T-helper 22 cell (primary cell): ENCODE measurements at places on chromosomes 1 and 21.

GRCh38 chr1:34851431-34852105 lies 8.0 kb downstream of the SMIM12 start:
- no peak for DNase-seq

GRCh38 chr1:3016641-3017439 lies 4.4 kb upstream of the ACTRT2 start:
- DNase-seq = no peak

DNA sequence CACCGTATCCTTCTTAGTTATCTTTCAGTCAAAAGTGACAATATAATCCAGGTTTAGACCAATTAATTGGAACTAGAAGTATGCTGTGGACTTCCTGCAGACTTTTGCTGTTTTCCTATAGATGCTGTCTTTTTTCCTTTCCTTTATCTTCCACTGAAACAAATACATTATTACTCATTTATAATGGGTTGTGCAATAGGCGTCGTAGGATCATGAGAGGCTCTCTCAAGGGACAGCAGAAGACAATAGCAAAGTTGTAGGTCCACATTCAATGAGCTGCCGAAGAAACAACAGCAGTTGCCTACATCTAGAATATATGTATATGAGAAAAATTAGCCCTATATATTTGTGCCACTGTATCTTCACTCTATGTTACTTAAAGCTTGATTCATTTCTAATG lies 371.6 kb downstream of the AMY1C start:
- DNase-seq = no peak

DNA sequence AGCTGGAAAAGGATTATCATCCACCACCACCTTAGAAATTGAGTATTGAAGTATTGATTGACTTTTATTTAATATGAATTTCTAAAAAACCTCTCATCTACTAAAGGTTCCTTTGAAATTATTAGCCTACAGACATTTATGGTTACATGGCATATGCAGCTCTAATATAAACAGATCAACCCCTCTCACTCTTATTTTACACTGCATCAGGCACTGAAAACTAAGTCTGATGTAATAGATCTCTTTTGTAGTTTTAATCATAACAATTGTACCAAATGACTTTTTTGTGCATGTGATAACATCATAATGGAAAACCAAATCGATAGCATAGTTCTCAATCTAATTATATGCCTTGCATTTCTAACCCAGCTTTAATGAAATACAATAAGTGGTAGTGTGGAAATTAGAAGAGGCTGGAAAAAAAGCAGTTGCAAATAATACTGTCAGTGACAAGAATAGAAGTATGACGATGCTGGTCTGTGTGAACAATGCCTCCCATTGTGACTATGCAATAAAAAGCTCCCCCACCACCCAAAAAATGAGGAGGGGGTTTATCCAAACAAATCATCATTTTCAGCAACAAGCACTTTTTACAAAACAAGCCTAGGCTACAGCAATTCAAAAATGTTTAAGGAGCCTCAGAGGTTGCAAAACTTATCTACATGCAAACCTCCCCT lies 426.5 kb upstream of the NFIA start:
- no peak for DNase-seq

GRCh38 chr1:173914366-173914871 lies 2.7 kb downstream of the SERPINC1 start:
- DNase-seq = no peak

DNA sequence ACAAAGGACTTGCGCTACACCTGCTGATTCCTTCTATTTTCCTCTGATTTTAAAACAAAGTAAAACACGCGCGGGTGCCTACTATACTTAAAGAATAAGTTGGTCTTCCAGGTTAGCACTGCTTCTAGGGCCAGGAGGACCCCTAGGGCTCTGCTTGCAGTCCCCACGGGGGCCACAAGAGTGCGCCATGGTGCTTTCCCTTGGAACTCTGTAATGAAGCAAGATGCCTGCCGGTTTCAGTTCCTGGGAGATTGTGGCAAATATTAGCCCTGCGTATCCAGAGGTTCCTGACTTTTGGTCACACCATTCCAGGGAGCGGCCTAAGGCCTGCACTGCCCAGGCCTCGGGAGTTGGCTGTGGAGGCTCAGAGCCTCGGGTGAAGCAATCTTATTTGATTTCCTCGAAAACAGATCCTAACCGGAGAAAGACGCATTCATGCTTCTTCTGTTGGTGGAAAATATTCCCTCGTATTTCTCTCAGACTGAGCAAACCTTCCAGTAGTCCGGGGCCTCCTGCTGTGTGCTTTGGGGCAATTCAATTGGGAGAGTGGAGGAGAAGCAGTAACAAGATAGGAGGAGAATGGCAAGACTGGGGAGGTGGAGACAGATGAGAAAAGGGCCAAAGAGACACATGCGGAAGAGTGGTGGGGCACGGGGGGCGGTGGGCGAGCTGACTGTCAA lies 25.3 kb downstream of the ADAM30 start:
- no peak for DNase-seq

DNA sequence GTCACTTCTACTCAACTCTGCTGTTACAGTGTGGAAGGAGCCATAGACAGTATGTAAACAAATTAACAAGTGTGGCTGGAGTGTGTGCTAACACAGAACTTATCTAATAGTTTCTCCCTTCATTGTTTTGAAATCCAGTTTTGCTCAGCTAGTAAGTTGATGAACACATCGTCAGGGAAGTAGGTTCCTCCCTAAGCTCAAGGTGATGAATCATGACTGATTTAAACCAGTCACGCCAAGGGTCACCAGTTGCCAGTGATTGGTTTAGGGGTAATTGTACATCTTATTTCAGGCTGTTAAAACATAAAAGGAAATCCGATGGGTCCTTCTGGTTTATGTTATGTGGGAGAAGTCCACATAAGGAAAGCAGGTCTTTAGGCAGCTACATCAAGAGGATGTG lies 97.0 kb upstream of the CHODL start:
- no peak for DNase-seq

GRCh38 chr21:7947422-7947821 lies 2574.0 kb upstream of the TPTE start:
- DNase-seq = no peak

DNA sequence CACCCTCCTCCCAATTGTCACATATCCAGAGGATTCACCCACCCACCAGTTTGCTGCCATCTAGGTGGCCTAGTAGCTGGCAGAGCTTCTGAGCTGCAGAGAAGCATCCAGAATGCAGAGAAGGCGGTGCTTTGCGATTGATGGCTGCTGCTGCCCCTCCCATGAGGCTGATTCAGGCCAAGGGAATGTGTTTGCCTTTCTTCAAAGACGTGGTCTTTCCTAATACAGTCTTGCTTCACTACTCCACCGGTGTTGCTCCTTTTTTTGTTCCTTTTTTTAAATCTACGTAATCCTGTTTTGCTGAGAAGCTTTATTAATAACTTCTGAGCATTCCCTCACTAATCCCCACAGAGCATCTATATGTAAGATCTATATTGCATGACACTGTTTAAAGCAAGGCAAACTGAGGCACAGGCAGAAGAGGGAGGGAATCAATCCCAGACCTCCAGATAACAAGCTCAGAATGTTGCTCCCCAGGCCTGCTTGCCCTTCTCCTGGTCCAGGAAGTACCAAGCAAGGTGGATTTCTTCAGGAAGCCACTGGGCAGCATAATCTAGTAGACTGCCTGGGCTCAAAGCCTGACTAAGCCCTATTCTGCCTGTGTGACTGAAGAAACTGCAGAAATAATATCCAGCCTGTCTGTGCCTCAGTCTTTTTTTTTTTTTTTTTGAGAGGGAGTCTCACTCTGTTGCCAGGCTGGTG lies 275.5 kb upstream of the FMN2 start:
- no peak for DNase-seq

GRCh38 chr1:225882694-225883615 lies 775 bp upstream of the TMEM63A start:
- DNase-seq = no peak

GRCh38 chr1:44652445-44653106 lies 21.7 kb downstream of the TMEM53 start:
- peak; percentile 33 for DNase-seq

GRCh38 chr1:167412920-167413319 lies 105.4 kb downstream of the CD247 start:
- DNase-seq = no peak

DNA sequence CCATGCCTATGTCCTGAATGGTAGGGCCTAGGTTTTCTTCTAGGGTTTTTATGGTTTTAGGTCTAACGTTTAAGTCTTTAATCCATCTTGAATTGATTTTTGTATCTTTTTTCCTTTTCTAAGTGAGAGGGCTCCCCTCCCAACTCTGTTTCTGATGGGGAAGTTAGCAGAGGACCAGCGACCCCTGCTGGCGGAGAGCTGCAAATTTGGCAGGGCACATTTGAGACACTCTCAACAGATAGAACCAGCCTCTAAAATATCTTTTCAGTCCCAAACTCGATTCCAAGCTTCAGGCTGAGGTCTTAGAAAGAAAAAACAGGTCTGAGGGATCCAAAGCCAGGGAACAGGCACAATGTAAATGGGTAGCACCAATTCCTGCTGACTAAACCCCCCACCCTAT lies 32.5 kb downstream of the LRRC3 start:
- no peak for DNase-seq

GRCh38 chr1:226820941-226821718 lies 49.3 kb upstream of the PSEN2 start:
- DNase-seq = no peak

DNA sequence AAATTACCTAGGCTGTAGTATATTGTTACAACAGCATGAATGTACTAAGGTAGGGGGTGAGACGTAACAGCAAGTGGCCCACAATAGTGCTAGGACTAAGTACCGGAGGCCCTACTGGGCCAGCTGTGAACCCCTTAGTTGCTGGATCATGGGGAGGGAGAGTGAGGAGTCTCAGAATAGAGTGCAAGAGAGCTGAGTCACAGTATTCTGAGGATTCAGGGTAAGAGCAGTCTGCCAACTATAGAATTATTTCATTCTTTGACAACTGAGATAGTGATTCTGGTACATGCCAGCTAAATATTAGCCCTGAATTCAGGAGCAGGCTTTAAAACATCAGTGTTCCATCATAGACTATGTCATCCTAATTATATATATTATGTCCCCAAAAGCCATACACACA lies 218.7 kb downstream of the TM2D1 start:
- DNase-seq = no peak

DNA sequence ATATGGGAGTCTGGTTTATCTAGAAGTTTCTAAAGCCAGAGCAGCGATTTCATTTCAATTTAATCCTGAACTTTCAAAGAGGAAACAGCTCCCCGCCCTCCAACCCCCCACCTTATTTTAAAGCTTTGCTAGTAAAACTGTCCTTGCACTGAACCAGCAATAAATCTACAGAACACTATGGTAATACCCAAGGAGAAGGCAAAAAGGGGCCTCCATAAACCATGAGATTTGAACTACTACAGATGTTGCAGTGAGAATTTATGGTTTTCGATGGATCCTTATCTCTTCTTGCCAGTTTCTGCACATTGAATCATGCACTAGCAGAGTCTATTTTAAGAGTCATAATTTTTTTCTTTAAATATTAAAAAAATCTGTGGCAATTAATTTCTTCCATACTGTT lies 64.8 kb upstream of the BEND5 start:
- no peak for DNase-seq

DNA sequence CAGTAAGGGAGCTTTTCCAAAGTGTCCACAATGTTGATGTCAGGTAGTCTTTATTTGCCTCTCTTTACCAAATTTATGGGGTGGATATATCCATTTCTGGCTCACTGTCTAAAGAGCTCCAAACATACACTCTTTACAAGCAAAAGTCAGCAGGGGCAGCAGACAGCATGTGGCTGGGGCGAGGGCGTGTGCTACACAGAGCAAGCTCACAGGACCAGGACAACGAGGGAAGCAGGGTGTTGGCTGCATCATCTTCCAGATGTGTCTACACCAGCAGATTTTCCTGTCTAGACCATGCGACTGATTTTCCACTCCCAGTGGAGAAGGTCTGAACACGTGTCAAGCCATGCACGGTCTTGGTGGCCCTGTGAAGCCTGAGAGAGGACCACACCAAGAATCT lies 123.8 kb downstream of the TRABD2B start:
- no peak for DNase-seq

DNA sequence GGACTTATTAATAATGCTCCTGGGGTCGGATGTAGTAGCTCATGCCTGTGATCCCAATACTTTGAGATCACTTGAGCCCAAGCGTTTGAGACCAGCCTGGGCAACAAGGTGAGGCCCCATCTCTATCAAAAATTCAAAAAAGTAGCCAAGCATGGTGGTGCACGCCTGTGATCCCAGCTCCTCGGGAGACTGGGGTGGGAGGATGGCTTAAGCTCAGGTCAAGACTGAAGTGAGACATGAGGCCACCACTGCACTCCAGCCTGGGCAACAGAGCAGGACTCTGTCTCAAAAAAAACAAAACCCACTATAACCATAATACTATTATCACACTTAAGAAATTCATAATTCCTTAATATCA lies 1.6 kb upstream of the DEGS1 start:
- DNase-seq = no peak

DNA sequence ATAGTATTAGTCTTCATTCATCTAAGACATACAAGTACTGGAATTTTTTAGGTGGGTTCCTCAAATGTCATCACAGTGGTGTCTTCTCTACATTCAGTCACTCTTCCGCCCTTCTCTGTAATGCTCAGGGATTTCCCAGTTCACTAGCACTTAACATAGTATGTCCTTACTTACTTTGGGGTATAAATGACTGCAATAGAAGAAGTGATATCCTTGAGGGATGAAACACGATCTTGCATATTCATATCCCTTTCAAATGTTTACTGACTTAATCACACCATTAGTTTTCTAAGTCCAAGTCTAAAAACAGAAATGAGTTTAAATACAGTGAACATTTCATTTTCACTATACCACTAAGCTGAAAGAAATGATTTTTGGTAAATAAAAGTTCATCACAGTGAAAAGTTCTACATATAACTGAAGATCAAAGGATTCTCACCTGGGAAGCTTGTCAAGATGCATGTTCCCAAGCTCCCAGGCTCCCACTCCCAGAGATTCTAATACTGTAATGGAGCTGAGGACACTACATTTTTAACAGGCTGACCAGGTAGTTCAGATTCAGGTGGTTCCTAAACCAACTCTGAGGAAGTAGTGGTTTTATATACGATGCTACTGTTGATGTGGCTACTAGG lies 29.7 kb downstream of the MRPL39 start:
- DNase-seq = no peak

DNA sequence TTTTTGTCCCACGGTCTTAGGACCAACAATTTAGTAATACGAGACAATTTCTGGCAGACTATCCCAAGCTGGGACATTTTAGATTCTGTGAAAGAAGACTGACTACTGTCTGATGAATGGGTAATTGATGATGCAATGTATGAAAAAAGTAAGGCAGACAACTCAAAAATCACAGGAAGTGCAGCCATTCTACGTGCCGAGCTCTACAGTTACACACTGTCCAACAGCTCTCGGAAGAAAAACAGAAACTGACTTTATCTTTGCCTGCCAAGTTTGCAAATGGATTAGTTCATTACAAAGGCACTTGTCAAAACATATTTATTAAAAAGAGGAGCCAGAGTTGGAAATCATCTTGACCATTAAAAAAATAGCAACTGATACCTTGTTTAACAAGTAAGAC lies 31.3 kb downstream of the ZBTB8B start:
- DNase-seq = no peak

DNA sequence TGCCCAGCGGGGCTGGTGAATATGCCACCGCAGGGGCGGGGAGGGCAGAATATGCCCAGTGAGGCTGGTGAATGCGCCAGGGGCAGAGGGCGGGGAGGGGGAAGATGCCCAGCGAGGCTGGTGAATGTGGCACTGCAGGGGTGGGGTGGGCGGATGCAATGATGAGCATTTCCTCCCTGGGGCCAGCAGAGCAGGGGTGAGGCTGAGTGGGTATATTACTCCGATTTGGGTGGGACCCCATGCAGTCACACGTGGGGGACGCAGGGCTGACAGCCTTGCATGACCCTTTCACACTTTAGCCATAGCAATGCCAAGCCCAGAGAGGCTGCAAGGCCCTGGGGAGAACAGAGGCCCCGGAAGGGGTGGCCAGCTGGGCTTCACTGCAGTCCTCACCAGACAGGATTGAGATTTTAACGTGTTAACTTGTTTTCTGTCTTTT lies 9.3 kb upstream of the SLX9 start:
- peak; percentile 56 for DNase-seq
